ENCODE measurements at places on chromosomes 6 and 20.

DNA sequence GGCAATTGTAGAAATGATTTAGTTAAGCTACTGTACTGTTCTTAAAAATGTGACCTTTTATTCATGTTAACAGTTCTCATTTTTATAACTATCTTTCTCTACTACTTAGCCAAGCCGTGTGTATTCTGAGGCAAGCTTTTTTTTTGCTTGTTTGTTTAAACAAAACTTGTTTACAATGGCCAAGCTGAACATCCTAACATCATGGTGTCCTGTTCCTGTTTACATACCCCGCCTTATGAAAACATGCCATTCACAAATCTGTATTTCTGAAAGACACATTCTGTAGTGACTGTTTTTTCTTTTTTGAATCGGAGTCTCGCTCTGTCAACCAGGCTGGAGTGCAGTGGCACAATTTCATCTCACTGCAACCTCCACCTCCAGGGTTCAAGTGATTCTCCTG is 140.9 kb downstream of the NCOA3 start:
- DNase-seq = no peak

DNA sequence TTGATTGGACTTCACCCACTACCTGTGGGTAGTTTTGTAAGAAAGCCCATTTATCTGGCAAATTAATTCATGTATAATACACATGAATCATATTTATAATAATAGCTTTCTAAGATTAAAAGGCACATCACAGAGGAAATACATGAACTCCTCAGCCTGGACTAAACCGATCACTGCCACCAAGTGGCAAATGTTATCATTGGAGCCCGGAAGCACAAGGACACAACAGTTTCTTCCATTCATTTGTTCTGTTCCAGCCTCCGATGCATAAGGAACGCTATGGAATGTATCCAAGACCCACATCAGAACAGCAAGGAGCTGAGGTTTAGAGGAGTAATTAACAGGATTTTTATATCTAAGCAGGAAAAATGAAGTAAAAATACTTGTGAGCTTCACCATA is 13.9 kb upstream of the IPCEF1 start:
- DNase-seq = no peak

DNA sequence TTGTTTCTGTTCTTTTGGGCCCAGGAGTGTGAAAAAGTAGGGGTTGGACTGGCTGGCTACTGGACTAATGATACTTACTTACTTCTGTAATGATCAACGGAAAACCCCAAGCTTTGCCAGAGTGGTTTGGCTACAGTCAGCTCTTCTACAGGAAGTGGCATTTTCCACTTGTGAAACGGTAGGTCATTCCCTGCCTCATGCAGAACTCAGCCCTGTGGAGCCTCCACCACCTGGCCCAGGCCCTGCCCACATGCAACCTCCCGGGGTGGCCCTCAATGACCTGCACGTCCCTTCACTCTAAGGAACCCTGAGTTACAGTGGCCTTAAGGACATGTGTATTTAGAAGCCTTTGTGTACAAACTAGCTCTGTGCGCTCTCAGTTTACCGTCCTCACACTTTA is 140.4 kb downstream of the DTNBP1 start:
- DNase-seq = no peak

GRCh38 chr6:146593986-146594385 is 4.8 kb upstream of the ADGB start:
- DNase-seq = no peak

GRCh38 chr6:43078691-43079090 is 2.6 kb downstream of the PTK7 start:
- DNase-seq = no peak
